Uterus (tissue), 4 donors: ENCODE measurements at places on chromosomes 7 and 10. TPM values are rescaled to one million over a fixed set of nuclear protein-coding genes. Genes with fewer than 3 reads are reported as not detected.
A peak's percentile ranks its signal among the peaks of the same experiment; 100 is the strongest.

DNA sequence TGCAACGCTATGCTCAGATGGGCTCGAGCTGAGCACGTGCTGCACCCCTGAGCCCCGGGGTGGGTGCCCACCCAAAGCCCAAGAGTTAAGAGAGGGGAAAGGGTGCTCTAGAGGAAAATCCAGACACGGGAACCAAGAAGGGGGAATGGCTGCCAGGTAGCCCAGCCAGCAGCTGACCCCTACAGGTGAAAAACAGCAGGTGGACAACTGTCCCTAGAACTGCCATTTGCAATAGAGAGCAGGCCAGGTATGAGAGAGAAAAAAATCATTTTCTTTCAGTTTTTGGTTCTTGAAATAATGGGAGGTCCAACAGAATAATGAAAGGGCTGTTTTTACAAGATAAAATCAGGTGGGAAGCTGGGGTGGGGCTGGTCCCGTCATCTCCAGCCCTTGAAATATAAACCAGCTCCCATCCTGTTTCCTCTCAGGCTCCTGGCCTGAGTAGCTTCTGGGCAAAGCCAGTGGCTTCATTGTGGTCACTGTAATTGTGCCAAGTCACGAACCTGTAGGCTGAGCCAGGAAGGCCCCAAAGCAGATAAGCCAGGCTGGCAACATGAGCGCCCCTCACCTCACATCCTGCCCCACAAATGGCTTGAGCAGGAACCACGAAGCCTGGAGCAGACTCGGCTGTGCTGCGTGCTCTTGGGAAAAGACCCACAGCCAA is 257.8 kb downstream of the SNX10 start:
- peak; percentile 44 for DNase-seq

DNA sequence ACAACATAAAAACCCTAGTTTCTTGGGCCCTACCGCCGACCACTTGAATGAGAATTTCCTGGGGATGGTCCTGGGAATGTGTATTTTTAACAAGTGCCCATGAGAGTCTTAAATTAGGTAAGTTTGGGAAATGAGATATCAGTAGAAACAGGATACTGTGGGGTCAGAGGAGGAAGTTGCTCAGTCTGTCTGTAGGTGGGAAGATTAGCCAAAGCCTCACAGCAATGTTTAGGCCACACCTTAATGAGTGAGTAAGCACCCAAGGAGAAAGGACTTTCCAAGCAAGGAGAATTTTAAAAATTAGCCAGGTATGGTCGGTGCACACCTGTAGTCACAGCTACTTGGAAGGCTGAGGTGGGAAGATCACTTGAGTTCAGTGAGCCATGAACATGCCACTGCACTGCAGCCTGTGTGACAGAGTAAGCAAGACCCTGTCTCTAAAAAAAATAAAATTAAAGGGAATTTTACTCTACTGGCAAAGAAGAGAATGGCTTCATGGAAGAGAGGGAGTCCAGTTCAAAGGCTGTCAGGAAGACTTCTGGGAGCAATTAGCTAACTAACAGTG is 31.9 kb downstream of the PAPSS2 start:
- no peak for DNase-seq

DNA sequence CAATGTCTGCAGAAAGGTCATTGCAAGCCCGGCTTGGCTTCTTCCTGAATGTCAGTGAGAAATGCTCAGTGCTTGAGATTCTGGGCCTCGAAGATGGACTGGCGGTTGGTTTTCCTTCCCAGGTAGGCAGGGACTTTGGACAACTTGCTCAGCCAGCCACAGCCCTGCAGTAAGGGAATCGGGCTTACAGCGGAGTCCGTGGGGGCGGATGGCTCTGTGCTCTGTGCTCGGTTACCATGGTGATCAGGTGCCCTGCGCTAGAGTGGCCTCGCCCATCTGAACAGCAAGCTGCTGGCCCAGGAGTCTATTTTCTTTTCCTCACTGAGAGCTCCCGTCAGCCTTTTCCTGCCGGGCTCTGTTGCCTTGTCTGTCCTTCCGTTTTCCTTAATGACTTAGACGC is 77.8 kb upstream of the SH2B2 start:
- DNase-seq: no peak

DNA sequence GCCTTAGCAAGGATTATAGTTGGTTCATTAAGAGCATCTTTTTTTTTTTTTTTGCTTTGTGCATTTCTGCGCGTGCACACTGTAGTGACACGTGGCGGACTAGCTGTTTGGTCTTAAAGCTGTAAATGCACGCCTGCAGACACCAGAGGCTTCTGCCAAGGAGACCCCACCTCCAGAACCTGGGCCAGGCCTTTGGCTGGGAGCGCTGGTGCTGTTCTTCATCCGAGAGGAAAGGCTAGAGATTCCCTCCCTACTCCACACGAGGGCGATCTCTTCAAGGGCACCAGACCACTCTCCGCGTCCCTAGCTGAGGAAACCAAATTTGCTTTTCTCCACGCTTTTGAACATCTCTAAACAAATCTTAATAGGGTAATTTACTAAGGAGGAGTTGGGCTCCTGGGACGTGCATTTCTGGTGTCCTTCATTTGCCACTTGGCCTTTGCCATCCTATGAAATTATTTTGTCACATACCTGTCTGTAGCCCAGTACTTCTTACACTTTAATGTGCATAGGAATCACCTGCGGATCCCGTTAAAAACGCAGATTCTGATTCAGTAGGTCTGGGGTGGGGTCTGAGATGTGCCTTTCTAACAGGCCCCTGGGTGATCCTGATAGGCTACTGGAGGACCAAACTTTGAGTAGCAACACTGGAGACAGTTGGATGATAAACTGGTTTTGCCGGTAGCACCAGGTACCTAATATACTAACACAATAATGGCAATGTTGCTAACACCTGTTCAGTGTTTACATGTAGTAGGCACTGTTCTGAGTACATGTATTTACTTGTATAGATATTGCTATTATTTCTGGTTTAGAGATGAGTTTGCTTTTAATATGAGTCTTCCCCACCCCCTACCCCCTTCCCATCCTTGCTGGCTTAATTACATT is 1.3 kb upstream of the SLC26A5 start:
- DNase-seq: no peak

- DNase-seq: no peak
Measured at GRCh38 chr10:93554316-93554663, 12.2 kb upstream of the FFAR4 start.

- DNase-seq: peak; percentile 78
Measured at GRCh38 chr7:92137557-92137956, 3.3 kb upstream of the CYP51A1 start.

DNA sequence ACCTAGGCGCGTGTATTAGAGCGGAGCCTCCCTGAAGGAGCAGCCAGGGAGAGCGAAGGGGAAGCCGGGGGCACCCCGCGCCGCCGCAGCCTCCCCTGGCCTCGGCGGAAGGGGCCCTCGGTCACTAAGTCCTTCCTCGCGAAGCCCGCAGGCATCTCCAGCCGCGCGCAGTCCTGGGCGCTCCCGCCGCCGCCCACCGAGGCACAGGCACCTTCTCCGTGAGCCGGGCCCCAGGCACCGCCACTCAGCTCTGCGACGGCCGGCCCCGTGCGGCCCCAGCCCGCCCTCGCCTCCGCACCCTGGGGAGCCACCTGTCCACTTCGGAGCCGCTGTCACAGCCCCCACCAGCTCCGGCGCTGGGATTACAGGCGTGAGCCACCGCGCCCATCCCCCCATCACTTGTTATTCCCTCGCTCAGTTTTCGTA is 80.8 kb downstream of the ZNF467 start:
- no peak for DNase-seq

DNA sequence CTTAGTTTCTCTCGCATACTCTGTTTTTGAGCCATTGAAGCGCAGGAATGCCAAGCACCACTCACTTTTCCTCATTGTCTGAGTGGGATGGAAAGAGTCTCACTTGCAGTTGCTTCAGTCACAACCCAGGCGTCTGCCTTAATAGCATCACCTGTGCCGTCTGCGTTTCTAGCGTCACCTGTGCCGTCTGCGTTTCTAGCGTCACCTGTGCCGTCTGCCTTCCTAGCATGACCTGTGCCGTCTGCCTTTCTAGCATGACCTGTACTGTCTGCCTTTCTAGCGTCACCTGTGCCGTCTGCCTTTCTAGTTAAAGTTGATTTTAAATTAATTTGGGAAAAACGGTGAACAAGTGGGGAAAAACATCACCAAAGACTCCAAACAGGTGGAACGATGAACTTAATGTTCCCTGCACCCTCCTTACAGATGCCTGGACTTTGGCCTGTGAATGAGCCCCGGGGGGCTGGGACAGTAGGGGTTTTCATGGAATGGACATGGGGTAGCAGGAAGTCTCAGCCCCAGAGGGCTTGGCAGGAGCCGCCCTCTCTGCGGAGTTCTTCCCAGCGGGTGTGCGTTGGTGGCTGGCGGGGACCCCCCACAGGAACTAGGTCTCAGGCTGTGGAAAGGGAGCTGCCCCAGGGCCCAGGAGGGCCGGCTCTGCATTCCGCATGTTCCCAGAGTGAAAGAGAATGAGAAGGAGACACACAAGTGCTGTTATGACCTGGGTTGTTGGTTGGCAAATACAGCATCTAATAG is 3.5 kb downstream of the ZNF511 start:
- no peak for DNase-seq

DNA sequence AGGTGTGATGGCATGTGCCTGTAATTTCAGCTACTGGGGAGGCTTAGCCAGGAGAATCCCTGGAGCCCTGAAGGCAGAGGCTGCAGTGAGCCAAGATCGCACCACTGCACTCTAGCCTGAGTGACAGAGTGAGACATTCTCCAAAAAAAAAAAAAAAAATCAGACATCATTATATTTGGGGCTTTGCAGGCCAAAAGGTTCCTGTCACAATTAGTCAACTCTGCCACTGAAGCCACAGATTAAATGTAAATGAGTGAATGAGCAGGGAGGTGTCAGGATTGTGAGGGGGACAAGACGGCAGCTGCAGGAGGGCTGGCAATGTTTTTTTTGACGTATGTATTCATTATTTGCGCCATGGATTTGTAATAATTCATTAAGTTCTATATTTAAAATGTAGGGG is 3.3 kb downstream of the ZNF33B start:
- no peak for DNase-seq

GRCh38 chr7:4270268-4270667 is 411.8 kb upstream of the FOXK1 start:
- DNase-seq: no peak

DNA sequence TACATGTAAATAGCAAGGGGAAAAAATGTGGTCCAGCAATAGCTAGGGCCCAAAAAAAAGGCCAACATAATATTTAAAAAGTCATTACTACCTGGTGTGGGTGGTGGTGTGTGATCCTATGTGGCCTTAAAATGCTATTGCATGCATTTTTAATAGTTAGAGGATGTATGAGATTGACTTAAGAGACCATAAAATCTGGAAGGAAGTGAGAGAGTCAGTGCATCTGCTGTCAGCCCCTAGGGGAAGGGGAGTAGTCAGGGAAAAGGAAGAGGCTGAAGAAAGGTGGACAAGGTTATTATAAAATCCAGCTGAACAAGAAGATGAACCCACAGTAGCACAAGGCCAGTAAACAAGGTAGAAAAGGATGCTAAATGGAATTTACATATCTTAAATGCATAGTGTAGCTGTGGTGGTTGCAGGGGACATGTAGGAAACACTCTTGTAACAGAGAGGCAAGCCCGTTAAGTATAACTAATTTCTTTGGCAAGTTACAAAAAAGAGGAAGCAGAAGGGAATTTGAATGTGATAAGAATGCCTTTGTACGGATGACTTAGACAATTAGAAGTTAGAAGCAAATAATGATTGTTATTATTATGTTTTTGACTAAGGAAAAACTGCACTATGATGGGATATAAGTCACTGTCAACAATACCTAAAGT is 11.9 kb upstream of the NDUFA5 start:
- DNase-seq: no peak

DNA sequence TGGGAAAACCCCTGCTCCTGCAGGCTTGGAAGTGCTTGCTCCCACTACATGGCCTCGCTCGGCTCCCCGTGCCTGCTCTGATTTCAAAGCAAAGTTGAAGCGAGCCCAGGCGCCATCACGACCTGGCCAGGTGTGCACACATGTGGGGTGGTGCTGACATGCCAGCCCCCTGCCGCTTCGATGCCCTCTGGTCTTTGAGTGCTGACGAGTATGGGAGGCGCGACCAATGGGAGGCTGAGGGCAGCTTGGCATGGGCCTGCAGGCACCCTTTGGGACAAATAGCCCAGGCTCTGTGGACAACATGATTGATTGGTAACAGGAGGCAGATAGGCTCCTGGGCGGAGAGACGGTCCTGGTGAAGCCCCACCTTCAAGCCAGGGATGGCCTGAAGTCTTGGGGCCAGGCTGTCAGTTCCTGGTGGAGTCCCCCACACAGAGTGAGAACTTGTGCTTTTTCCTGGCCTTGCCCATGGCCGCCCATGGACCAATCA is 252.4 kb upstream of the SEMA3A start:
- DNase-seq: no peak

- no peak for DNase-seq
Measured at GRCh38 chr10:58266003-58266825, 1.5 kb downstream of the IPMK start.

GRCh38 chr7:78970440-78970916 is 483.0 kb downstream of the MAGI2 start:
- no peak for DNase-seq

DNA sequence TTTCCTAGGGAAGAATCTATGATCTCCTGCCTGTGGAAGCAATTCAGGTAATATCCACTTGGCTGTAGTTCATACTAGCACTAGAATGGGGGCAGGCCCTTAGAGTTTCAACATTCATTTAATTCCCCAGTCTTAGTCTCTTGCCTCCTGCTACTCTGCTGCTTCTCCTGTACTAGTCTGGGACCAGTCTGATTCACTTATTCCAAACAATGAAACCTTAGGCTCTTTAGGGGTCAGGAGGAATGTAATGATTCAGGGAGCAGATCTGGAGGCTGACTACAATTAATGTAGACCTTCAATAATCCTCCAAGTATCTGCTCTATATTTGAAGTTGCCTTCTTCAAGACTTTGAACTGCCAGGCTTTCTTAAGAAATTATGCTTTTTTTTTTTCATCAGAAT is 101.8 kb downstream of the GNAT3 start:
- no peak for DNase-seq

DNA sequence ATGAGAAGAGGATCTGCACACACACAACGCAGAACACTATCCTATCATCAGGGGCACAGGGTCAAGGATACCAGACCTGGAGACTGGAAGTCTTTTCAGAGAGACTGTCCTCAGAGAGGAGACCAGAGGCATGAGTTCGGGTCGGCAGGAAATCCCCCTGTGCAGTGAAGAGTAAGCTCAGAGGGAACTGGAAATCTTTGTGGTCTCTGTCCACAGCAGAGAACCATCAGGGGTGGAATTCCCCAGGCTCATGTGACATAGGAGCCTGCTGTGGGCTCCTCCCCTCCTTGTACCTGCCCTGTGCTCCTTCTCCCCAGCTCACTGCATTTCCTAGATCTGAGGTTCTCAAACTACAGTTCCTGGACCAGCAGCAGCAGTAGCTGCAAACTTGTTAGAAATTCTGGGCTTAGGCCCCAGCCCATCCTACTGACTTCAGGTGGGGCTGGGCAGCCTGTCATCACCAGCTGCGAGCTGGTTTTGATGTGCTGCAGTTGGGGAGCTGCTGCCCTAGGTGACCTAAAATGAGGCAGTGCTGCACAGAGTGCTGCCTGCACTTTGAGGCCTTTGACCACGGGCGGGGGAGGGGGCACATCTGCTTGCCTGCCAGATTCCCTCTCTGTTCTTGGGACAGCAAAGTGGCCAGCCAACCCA is 2.4 kb downstream of the ZMIZ2 start:
- no peak for DNase-seq

The SHH gene
- total RNA-seq: not detected

The DEPP1 gene
- total RNA-seq: 8.2 TPM

The EEPD1 gene
- 12.3 TPM for total RNA-seq

The THSD7A gene
- 26.7 TPM for total RNA-seq

The CASTOR2 gene
- 1.2 TPM for total RNA-seq

The GLRX3 gene
- 38.2 TPM for total RNA-seq

The NCAPG2 gene
- 9.4 TPM for total RNA-seq

The GJC3 gene
- total RNA-seq: not detected

The SEMA3A gene
- 5.3 TPM for total RNA-seq

The IGFBP1 gene
- 1.9 TPM for total RNA-seq

The HTR5A gene
- total RNA-seq: not detected
